ENCODE measurements at places on chromosomes 7 and 10.

- DNase-seq, result no peak
Measured at GRCh38 chr10:98472196-98472595, 25.5 kb upstream of the HPS1 start.

DNA sequence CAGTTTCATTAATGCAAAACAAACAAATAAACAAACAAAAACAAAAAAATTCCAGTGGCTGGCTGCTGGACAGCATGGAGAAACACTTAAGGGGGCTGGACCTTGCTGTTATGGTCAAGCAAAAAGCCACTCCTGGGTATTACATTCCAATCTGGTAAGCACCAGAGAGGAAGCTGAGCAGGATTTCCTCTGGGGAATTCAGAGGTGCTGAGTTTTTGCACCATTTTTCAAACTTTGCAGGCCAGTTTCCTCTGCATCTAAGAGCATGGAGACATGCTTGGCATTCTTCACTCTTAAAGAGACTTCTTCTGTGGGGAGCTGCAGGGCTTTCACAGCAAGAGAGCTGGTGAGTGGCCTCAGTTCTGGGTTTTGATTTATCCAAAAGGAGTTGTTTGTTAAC, 84.5 kb downstream of the FZD1 start:
- DNase-seq, result no peak

DNA sequence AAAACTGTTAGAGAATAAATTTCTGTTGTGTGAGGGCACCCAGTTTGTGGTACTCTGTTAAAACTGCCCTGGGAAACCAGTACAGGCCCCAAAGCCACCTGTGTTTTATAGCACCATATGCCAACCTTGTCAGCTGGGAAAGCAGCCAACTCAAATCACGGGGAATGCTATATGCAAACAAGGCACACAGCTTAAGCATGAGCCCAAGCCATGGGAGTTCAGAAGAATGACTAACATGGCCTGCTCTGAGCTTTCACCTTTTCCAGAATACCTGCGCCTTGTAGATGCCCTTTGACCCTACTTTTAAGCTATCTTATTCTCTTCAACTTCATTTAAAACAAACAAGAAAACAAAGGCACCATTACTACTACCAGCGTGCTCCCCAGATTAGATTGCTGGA, 5.5 kb upstream of the SLC25A13 start:
- no peak for DNase-seq

- no peak for DNase-seq
Measured at GRCh38 chr7:40223451-40224127, 88.8 kb downstream of the SUGCT start.

GRCh38 chr7:24307326-24307725, 23.3 kb downstream of the NPY start:
- DNase-seq, result no peak

- DNase-seq, result no peak
Measured at GRCh38 chr7:135333946-135334345, 100.3 kb downstream of the STRA8 start.

DNA sequence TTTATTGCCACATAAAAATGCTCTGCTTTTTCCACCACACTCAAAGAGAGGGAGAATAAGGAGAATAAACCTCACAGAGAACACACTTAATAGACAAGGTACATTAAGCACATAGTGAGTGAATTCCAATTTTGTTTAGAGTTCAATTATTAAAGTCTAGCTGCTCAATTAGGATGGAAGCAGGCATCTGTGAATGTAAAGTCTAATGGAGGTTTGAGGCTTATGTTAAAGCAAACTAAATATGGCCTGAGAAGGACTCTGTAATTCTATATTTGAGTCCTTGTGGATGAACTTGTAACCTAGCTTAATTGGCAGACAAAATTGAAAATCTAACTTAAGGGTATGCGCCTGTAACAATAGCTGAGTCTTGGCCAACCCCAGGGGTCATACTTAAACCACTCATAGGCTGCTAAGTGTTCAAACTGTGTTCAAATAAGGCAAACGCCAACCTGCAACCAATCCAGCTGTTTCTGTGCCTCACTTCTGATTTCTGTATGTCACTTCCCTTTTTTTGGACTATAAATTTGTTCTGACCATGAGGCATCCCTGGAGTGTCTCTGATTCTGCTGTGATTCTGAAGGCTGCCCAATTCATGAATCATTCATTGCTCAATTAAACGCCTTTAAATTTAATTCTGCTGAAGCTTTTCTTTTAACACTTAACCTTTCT, 31.3 kb upstream of the NME8 start:
- DNase-seq, result no peak

DNA sequence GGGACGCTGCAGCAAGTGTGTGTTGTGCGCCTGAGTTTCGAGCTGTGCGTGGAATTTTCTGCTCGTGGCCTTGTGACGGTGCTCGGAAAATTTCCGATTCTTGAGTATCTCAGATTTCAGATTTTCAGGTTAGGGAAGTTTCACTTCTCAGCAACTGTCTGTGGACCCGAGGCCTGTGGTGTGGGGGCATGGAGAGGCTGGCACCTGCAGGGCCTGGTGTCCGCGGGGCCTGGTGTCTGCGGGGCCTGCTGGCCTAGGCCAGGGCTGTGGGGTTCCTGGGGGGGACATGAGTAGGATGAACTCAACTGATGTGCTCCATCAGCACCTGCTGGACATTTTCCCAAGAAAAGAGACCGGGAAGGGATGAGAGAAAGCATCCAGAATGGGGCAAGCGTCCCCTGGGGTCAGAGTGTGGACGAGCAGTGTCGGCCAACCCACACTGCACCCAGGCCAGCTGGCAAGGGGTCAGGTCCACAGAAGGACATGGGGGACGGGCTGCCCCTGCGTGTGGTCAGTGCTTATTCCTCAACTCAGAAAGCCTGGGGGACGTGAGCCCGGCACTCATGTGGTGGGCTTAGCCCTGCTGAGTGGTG, 31.3 kb upstream of the SHH start:
- DNase-seq, result no peak

DNA sequence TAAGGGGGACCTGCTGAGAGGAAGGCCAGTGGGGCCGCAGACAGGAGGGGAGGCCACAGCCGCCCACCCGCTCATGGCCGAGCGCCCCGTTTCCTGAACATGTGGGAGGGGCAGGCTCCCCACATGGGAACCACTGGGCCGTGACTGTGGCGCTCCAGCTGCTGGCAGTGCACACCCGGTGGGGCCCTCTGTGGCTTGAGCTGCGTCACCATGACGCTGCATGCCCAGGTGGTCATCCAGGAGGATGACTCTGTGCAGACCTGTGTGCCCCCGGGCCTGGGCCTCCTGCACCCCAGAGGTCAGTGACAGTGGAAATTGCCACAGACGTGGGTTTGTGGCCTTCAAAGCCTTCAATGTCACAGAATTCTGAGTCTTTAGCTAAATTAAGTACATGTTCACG, 85.1 kb downstream of the MGMT start:
- no peak for DNase-seq

- peak; percentile 59 for DNase-seq
Measured at GRCh38 chr10:10870523-10871241, 147.0 kb upstream of the CELF2 start.

DNA sequence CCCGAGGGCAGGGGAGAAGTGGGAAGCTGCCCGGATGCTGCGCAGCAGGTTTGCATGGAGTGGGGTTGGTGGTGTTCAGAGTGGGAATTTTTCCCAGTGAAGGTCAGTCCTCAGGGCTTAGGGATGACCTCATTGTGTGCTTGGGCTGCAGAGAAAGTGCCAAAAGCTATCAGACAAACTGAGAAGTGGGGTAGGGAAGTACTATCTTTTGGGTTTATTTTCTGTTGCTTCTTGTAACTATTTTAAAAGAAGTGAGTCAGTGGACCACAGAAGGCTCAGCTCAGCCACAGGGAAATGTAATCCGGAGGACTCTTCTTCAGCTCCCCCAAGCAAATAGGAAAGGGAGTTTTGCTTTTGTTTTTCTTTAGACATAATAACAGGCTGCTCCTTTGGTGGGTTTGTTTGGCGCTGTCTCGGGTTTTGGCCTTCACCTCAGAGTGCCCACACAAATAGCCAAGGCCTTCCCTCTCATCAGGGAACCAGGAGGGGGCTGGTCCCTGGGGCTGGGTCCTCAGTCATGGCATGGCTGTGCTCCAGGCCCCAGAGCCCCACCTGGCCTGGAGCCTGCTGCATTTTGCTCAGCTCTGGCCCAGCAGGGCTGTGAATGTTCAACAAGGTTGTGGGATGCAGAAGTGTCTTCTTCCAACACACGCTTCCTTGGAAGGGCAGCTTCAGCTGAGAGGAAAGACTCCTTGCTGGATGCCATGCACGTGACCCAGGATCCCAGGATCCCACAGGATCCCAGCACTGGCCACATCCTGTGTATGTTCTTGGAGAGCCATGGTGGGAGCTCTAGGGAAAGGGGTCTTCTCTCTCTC, 5.4 kb upstream of the FAM170B start:
- DNase-seq, result no peak

DNA sequence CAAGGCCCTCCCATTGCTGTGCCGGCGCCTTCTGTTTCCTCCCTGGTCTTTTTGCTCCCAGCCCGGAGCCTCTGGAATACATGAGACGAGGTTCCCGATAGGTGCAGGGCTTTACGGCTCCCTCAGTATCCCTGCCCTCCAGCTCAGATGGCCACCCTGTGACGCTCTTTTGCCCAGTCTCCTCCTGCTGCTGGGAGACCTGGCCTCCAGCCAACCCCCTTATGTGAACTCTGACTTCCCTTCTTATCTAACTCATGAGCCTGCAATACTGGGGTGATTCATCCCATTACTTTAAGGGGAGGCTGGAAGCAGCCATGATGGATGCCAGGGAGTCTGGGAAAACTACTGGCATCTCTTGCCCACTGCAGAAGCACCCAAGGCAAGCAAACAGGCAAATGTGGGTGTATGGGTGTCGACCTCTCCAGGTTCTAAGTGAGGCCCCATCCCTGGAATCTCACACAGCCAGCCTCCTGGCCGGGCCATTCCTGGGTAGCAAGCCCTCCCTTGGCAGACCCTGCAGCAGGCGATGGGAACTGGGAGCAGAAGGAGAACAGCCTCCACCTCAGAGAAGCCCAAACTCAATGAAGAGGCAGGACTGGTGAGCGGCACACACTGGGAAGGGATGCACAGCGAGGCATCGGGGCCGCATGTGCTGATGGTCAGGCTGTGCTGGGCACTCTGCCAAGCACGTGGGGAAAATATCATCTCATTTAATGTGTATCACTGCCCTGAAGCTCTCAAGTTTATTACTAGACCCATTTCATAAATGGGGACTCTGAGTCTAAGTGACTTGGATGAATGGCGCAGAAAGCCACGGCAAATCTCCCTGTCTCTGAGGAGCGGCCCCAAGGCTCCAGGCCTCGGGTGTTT, 97.5 kb downstream of the FAM53B start:
- no peak for DNase-seq

DNA sequence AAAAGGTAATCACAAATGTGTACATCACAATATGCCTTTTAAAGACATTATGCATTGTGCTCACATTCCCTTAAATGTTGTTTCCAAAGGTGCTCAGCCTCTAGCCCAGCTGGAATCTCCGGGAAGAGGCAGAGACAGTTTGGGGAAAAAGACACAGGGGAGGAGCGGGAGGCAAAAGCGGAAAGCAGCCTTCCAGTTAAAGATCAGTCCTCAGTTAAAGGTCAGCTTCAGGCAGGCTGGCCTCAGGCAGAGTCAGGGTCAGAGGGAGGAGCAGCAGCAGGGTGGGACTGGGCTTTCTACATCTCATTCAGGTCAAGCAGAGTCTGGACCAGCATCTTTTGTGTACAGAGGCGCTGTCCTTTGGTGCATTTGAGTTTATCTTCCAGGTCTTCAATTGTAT, 18.6 kb downstream of the ST7 start:
- DNase-seq, result peak; percentile 24

GRCh38 chr7:55365205-55365674, at the start of gene LANCL2:
Gene LANCL2, plus strand, starts transcription at chr7:55365337. Its CDS starts 689 bp downstream, at chr7:55366026.
- DNase-seq, result no peak

- DNase-seq, result no peak
Measured at GRCh38 chr7:150520145-150520544, 5.5 kb downstream of the GIMAP7 start.

DNA sequence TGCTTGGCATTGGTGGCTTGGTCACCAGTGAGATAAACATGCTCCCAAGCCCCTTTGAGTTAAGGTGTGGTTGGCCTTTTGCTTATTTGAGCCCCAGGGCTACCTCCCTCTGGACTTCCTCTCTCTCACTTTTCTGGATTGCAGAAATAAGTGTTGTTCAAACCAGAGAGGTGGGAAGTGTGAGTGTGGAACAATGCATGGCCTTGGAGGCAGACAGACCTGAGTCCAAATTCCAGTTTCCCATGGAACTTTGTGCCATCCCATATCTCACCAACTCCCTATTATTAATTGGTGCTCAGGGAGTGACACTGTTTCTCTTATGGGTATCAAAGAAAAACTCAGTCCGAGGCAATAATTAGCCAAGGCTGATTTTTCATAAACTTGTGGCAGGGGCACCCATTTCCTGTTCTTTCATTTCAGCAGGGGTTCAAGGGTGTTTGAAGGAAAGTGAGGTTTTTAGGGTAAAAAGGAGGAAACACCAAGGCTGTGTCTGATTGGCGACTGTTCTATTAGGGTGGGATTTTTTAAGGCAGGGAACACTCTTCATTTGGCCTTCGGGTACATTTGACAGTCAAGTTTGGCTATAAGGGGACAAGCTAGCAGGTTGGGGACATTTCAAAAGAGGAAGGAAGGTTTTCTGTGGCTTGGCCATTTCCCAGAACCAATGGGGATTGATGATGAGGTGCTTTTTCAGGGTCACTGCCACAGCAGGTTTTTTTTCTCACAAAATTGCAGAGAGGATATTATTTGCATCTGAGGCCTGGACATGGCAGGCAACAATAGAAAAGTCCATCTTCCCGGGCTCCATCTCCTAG, 148.8 kb upstream of the NPY start:
- DNase-seq, result no peak

DNA sequence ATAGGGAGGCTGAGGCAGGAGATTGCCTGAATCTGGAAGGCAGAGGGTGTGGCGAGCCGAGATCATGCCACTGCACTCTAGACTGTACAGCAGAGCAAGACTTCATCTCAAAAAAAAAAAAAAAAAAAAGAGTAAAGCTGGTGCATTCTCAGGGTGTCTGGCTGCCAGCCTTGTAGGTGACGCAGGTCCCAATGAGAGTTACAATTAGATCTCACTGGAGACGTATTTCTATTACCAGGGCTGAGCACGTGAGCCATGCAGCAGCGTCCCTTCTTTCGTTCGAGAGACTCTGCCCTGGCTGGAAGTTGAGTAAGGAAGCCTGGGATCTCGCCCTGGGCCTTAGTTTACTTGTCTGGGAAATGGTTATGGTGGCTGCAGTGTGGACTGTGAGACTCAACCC, 22.4 kb upstream of the ZMIZ1 start:
- DNase-seq, result peak; percentile 4

DNA sequence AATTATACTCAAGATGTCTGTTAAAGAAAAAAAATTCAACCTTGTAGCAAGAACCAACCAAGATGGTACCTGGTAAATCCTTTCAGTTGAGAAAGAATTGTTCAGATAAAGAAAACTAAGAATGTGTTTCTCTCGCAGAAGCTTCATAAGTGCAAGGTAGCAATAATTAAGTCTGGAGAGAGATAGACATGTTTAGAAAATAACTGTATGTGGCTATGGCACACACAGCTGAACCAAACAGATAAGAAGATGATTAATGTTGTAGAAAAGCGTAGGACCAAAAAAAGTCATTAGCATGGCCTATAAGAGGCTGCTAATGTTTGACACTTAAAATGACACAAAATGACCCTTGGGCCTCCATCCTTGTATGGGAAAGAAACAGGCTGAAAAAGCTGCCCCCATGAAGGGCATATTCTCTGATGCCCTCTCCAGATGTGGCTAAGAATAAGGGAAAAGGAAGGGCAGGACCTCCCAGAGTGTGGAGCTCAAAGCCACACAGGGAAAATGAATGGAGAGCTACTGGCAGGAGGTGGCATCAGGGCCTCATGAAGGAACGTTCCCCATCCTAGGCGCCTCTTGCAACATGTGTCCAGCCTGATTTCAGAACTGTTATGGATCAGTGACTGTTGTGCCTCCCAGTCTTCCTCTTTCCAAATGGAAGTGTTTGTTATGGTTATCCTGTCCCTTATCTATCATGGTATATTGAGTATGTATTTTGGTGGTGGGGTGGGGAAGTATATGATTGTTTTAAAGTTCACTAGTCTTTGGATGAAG, 30.7 kb downstream of the TLL2 start:
- no peak for DNase-seq
